ENCODE measurements at places on chromosomes 2 and 18.

GRCh38 chr2:2933426-2933825, 444.2 kb downstream of the EIPR1 start:
- no peak for DNase-seq

GRCh38 chr2:64622443-64623241, 31.1 kb downstream of the SERTAD2 start:
- no peak for DNase-seq

DNA sequence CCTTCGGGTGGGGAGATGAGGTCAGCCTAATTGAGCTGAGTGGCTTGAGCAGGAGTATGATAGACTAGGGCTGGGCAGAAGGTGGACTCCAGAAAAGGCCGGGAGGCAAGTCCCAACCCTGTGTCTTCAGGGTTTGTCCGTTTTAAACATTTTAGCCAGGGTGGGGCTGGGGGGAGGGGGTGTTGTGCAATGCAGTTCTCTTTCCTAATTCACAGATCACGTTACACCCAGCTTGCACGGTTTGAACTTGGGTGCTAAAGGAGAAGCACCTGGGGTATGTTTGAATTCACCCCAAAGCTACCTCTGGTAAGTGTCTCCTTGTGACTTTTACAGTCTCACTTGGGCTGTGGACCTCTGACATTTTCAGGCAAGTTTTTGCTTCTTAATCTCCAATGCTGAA, 233.3 kb downstream of the AGAP1 start:
- DNase-seq, result no peak

- no peak for DNase-seq
Observed at GRCh38 chr2:215728504-215729065, 284.8 kb downstream of the MREG start.

DNA sequence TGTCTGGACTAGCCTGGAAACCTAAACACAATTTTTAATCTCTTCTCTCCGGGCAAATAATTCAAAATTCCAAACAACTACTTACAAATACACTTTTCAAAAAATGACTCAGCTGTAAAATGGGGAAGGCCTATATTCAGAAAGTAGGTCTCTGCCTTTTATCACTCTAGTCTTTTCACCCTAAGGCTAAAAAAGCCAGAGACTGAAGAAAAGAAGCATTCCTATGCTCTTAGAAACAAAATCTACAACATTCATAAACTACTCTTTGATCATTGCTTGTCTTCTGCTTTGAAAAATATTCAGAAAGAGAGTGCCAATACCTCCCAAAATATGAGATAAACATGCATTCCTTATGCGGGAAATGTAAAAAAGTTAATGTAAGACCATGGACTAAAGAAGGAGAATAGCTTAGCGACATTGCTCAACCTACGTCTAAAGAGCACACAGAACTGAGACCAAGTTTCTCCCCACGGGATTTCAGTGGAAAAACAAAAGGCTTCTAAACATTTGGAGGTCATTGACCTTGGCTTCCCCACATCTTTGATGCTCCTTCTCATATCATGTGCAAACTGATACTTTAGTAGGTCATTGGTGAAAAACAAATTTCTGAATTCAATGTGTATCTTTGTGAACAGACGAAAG, 74.4 kb upstream of the EPB41L3 start:
- DNase-seq, result no peak

GRCh38 chr2:233032551-233033320, at the start of gene NEU2:
Gene NEU2 (plus strand): TSS chr2:233032672. CDS start chr2:233032672, 0 bp downstream.
- no peak for DNase-seq

- DNase-seq, result no peak
Observed at GRCh38 chr2:127401757-127402695, 14.3 kb upstream of the MAP3K2 start.

DNA sequence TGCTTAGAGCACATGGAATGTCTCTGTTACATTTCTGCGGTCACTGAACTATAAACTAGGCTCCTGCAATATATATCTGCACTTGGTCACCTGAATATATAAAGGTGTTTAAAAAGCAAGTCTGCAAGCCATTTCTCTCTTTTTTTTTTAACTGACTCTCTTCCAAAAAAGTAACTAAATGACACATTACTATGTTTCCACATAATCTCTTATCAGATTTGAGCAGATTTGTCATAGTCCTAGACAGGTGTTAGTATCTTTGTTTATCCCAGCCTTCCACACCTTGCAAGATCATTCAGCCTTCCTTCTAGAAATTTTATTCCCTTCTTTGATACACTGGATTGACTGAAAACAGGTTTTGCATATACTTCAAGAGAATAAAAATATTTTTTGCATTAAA, 86.7 kb upstream of the KLF7 start:
- no peak for DNase-seq

GRCh38 chr2:45288532-45289417, 279.5 kb upstream of the SIX2 start:
- DNase-seq, result no peak

- DNase-seq, result peak; percentile 71
Observed at GRCh38 chr2:231614559-231615057, 21.9 kb downstream of the TEX44 start.

- DNase-seq, result no peak
Observed at GRCh38 chr18:43964666-43965065, 687.4 kb upstream of the SYT4 start.

DNA sequence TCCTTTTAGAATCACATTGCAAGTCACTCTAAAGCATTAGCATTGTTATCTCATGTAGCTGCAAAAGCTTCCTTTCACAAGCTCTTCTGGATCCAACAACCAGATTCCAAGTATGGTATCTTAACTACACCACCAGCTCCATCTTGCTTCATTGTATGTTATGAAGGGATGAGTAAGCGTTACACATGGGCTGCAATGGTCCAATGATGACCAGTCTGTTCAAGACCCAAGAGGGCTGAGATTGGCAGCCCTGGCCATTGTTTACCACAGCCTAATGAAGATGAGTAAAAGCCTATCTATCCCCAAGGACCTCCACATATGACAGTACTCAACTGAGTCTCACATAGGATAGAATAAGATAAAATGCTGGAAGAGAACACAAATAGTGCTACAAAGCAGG, 6.3 kb downstream of the CFLAR start:
- no peak for DNase-seq

DNA sequence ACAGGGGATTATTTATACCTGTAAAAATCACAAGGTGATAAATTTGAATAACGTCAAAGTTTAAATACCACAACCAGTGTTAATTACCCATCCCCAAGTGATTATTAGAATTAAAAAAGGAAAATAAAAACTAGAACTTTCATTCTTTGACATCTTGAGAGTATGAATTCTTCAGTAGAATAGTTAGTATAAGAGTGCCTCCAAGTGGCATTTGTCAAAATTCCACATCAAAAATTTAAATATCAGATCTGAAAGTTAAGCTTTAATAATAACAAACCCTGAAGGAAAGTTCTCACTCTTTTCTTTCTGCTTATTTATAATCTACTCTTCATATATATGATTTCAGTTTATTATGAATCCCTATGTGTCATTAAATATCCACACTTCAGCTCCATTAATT, 273.7 kb upstream of the KYNU start:
- DNase-seq, result no peak

DNA sequence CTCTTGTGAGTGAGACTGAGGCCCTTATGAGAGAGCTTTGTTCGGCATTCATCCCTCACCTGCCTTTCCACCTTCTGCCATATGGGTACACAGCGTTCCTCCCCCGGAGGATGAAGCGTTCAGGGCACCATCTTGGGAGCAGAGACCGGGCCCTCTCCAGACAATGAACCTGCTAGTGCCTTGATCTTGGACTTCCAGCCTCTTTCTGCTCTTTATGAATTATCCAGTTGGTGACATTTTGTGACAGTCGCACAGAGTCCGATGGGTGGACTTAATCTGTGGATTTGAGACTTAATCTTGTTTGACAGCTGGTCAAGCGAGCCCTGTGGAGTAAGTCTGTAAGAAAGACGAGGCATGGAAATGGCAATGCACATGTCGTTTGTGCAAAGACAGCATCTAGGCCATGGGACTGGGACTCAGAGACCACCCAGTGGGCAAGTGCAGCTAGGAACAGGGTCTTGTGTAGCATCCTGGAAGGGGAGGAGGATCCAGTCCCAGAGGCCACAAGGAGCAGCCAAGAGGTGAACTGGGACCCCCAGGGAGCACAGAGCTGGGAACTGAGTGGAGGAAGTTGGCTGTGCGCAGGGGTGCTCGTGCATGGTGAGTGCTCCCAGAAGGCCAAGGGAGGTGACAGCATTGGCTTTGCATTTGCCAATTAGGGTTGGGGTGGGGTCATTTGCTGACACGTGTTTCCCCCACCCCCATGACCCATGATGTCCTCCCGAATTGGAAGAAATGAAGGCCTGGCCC, 69.5 kb upstream of the HDAC4 start:
- DNase-seq, result no peak

GRCh38 chr18:220708-221107, 47.1 kb downstream of the THOC1 start:
- DNase-seq, result no peak

- DNase-seq, result no peak
Observed at GRCh38 chr2:165870346-165870745, 76.3 kb upstream of the GALNT3 start.

- peak; percentile 94 for DNase-seq
Observed at GRCh38 chr2:237923481-237924163, 43.2 kb upstream of the UBE2F start.

DNA sequence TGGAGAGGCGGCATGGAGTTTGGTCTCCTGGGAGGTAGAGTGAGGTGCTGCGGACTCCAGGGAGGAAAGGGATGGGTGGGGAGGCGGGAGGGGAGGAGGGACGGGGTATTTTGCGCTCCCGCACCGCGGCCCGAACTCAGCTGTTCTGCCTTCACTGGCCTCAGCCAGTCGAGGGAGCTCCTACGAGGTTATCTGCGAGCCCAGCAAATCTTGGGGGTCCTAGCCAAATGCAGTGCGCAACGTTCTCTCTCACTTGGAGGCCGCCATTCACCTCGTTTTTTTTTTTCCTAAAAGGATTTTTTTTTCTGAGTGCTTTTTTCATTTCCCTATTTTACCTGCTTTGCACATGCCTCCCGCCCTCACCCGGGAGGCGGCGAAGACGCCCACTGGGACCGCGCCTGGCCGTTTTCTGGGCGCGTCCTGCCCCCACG, 877 bp upstream of the BCL2L11 start:
- DNase-seq, result no peak

DNA sequence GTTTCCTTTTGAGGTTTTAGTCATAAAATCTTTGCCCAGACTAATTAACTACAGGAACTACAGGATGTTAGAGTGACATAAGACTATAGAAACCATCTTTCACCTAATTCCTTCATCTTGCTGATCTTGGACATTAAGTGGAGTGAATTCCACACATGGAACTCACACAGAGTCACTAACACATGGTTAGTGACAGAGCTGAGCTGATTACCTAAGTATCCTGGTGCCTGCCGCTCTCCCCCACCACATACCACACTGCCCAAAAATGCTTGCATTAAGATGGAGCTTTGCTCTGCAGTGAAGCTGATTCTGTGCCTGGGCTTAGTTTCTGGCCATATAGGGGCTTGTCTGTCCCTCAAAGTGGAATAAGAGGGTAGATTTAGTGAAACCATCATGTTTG, 332.9 kb upstream of the NT5C1B start:
- no peak for DNase-seq

GRCh38 chr2:38610851-38611801, 8.4 kb upstream of the HNRNPLL start:
- DNase-seq, result no peak

GRCh38 chr2:223396993-223397392, 205.2 kb downstream of the SCG2 start:
- DNase-seq, result no peak

- peak; percentile 21 for DNase-seq
Observed at GRCh38 chr2:233803292-233803911, 25.3 kb downstream of the MROH2A start.
